ENCODE measurements at places on chromosomes 3 and 15. TPM values are rescaled to one million over a fixed set of nuclear protein-coding genes. Genes with fewer than 3 reads are reported as not detected.

SNX22 gene
- 1.9 TPM for total RNA-seq

AGBL1 gene
- total RNA-seq = 0.07 TPM

DNA sequence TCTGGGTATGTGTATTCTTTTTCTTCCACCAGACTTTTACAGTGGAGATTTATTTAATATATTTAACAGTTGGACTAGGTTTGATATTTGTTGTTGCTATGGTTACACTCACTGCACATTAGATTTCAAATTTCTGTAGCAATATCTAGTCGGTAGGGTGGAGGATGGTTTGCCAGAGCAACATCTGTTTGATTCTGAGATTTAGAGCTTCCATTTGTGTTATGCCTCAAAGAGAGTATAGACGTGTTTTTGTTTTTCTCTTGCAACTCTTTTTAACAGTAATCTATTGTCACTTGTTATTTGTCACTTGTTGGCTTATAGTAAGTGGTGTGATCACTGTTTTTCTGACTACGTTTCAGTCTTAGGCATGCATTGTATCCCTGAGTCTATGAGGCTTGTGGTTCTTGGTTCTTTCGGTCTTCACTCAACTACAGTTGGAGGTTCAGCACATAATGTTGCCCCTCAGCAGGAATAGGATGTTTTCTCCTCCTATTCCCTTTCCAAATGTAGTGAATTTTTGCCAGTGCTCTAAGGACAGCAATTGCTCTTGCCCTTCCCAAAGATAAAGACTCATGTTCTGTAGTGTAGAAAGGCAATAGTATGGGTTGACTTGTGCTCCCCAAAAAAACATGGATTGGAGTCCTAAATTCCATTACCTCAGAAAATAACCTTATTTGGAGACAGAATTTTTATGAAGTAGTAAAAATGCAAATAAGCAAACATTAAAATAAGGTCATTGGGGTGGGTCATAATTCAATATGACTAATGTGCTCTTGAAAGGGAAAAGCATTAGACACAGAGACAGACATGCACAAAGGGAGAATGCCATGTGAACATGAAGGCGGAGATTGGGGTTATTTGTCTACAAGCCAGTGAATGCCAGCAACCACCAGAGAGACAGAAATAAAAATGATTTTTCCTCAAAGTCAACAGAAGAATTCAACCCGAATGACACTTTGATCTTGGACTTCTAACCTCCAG is 692.1 kb downstream of the DIPK2A start:
- no peak for DNase-seq

- DNase-seq = no peak
These were observed 125.1 kb upstream of the AGBL1 start for GRCh38 chr15:85954586-85954985.

- DNase-seq = no peak
These were observed 96.6 kb upstream of the ANKRD28 start for GRCh38 chr3:15894382-15894781.

GRCh38 chr15:28017423-28017924 is 81.6 kb downstream of the OCA2 start:
- no peak for DNase-seq

Data from endodermal cell (in vitro differentiated cells).